GM12891 (cell line): ENCODE measurements at places on chromosomes 6 and 20.

DNA sequence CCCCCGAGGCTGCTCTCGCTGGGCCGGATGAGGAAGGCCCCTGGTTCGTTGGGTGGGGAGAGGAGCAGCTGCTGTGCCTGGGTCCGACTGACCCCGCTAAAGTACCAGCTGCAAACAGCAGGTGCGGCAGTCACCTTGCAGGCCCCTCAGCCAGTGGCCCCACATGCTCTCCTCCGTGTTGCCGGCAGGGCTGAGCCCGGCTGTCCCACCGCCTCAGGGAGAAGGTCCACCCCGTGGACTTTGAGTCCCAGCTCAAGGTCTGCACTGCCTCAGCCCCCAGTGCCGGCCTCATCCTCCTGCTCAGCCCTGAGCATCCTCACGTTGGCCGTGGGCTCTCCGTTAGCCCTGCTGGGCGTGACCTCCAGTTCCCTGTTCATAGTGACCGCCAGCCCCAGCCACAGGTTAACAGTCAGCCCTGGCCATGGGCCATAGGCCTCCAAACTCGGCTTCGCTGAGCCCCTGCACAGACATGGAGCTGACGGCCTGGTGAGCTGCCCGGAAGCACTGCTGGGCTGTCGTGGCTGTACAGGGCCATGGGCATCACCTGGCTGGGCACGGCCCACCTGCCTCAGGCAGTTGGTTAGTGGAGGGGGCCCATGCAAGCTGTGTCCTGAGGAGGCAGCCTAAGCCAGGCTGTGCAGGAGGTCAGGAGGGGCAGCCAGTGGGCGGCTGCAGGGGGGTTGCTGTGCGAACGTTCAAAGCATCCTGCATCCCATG, 3.1 kb downstream of the SRMS start:
- DNase-seq = no peak

DNA sequence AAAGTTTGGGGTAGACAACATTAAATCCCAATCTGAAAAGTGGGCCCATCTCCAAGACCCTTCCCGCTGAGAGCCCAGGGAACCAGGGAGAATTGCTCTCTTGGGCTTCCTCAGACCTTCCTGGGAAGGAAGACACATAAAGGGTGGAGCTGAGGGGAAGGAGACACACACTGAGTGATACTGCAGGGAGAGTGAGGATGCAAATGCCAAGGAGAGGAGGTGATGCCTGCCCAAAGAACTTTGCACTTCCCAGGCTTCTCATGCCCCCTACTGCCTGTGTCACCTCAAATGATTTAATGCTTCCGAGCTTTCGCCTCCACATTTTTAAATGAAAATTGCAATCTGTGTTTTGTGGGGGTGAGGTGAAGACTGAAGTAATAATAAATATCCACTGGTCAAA, 7.5 kb upstream of the BTN2A1 start:
- DNase-seq = no peak

DNA sequence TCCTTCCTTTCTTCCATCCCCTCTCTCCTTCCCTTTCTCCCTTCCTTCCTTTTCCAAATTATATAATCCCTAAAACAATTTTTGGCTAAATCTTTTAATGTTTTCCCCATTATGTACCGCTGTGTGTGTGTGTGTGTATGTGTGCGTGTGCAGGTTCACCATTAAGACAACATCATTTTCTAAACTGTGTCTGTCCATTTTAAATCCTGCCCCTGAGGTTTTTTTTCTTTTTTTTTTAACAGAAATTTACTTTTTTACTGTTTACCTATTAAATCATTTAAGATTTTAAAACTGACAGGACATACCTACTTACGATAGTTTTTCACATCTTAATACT, 366.3 kb upstream of the EPHA7 start:
- no peak for DNase-seq

GRCh38 chr20:56800088-56800487, 171.0 kb downstream of the TFAP2C start:
- no peak for DNase-seq

DNA sequence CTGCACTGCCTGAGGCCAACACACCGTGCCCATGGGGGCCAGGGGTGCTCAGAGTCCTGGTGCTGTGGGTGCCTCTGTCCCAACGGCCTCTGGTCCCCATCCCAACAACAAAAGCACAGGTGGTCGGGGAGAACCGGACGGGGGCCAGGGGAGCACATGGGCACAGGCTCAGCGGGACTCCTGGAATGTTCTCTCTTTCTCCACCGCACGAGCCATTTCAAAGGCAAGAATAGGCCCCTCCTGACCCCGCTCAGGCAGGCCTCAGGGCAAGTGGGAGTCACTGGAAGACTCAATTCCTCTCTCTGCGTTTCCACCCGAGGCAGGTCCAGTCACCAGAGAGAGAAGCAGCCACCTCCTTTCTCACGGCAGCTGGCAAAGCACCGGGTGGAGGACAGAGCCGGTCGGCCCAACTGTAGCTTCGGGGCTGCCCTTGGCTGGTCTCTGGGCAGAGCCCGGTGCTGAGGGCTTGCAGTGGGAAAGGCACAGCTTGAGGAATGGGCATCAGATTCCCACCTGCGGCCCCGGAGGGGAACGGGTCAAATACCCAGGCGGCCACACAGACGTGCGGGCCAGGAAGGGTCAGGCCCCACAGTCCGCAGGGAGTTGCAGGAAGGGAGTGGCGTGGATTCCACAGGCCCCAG, 55.2 kb downstream of the KCNQ2 start:
- no peak for DNase-seq

DNA sequence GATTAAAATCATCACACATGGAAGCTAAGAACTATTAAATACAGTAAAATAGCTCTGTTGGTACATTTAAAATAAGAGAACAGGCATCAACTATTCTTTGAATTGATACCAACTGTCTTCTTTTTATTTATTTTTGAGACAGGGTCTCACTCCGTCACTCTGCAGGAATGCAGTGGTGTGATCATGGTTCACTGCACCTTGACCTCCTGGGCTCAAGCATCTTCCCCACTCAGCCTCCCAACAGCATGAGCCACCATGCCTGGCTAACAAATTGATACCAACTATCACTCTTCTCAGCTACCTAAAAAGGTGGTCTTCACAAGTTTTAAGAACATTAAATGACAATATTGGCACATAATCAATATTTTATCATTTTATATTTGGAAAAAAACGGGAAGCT, 7.8 kb upstream of the PNISR start:
- no peak for DNase-seq

DNA sequence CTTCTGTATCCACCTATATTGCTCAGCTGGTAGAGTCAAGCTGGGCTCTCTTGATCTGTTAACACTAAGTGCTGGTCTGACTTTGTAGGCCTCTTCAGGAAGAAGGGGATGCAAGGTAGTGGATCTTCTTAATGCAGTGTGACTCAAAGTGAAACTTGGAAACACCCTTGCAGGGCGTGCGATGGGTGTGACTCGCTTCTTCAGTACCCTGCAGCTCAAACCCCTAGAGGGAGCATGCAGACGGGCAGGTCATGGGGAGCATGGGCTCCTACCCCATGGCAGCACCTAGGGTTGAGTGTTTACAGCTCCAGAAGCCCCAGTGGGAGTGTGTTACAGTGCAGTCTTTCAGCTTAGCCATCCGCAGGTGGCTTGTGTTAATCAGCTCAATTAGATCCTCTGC, 757 bp upstream of the SAMD3 start:
- DNase-seq = peak; percentile 20

GRCh38 chr6:12266571-12266970, 23.6 kb upstream of the EDN1 start:
- no peak for DNase-seq

GRCh38 chr20:17941087-17941825, 27.3 kb downstream of the SNX5 start:
- no peak for DNase-seq

DNA sequence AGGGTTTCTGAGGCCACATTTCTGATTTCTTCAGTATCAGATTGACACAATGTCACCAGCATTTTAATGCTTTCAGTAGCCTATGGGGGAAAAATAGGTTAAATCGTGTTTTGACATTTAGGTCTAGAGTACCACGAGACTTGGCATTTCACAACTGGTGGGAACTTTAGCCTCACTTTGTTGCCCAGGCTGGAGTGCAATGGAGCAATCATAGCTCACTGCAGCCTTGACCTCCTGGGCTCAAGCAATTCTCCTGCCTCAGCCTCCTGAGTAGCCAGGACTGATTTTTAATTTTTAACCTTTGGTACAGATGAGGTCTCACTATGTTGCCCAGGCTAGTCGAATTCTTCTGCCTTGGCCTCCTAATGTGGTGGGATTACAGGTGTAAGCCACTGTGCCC, 11.0 kb upstream of the ARMH2 start:
- DNase-seq = no peak

GRCh38 chr20:688809-689212, 13.2 kb upstream of the SCRT2 start:
- DNase-seq = no peak

DNA sequence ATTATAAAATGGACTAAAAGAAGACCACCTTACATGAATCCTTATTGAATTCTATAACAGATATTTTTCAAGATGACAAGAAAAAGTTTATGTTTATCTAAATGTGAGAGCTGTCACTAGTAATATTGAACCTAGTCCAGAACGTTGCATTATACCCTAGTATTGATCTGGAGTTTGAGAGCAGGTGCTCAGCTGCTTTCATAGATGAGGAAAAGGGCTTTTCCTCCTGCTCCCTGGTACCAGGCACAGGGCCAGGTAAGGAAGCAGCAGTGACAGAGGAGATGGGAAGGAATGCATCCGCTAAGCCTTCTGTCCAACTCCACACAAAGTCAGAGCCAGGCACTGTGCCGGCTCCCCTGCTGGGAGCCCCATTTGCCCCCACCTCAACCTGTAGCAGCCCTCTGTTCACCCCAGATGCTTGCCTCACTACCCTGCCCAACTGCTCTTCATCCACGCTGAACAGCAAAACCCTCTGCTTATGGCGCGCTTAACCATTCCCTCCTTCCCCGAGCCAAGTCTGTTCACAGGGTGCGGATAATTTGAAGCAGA, 393.1 kb downstream of the FRK start:
- no peak for DNase-seq

- DNase-seq = no peak
Observed at GRCh38 chr6:34680802-34681515, 15.6 kb downstream of the ILRUN start.

DNA sequence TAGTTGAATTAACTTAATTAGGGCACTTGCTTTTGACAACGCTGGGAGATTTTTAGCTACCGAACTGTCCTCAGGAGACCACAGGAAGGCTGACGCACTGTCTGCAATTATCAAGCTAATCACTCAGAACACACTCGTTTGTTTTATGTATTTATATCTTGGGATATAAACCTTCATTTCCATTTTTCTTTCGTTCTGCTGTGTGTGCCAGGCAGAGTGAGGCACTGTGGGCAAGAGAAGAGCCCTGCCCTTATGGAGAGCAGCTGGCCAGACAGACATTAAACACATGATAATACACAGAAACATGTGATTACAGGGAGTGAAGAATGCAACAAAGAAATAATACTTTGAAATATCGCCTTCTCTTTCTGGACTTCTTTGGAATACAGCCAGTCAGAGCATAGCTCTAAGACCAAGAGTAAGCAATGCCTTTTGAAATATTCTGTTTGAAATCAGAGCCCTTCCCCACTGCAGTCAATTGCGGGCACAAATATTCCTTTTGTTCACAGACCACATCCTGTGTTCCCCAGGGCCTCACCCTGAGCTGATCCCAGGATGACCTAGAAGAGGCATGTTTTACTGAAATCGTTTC, 96.8 kb downstream of the ANKRD60 start:
- no peak for DNase-seq
